ENCODE measurements at places on chromosomes 3 and 15. TPM values are rescaled to one million over a fixed set of nuclear protein-coding genes. Genes with fewer than 3 reads are reported as not detected.

GRCh38 chr3:86578071-86578470 lies 412.9 kb downstream of the VGLL3 start:
- no peak for DNase-seq

- no peak for DNase-seq
These were observed 34.7 kb downstream of the FOXP1 start for GRCh38 chr3:71548705-71549384.

GRCh38 chr15:78316283-78317083 lies 17.1 kb upstream of the SKIC8 start:
- DNase-seq = no peak

DNA sequence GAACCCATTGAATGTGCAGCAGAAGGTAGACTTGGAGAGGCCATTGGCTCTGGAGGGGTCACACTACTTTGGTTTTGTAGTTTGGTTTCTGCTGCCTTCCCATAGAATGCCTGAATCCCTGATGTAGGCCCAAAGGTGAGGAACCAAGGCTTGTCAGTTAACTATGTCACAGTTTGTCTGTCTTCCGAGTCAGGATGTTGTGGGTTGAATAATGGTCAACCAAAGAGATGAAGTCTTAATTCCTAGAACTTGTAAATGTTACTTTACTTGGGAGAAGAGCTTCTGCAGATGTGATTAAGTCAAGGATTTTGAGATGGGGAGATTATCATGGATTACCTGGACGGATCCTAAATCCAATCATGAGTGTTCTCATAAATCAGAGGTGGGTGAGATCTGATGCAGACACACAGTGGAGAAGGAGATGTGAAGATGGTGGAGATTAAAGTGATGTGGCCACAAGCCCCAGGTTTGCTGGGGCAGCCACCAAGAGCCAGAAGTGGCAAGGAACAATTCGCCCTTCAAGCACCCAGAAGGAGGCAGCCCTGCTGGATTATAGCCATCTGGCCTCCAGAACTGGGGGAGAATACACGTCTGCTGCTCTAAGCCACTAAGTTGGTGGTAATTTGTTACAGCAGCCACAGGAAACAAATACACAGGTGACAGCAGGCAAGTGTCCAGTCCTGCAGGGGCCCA lies 2.3 kb upstream of the CCR8 start:
- no peak for DNase-seq

The ARL14 gene
- 0.42 TPM for polyA plus RNA-seq

DNA sequence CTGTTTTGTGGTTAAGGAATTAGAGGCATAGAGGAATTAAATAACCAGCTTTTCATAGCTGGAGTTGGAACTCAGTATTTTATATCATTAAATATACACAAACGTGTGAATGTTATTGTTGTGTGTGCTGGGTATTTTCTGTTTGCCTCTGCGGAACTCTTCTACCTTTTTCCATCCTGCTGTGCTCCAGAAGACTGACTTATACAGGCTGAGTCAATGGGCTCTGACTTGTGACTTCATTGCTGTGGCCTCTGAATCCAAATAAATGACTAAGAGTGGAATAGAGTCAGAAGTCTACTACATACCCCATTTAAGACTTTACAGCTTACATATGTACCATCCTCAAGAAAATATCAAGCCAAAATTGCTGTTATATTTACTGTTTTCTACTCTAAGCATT lies 17.6 kb downstream of the ARIH1 start:
- no peak for DNase-seq

DNA sequence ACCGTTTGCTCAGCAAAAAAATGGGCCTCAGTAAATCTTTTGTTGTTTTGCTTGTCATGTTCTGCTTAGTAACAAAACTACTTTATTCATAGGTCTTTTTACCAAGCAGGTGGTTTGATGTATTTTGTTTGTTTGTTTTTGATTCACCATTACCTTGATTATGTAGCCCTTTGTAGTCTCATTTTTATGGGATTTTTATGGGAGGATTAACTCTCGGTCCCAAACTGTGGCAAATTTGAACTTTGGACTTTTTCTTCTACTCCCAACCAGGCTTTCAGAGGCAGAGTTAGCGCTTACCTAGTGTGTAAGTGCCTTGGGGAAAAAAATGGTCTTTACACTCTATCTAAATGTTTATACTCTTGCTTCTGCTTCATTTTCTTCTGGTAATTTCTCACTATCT lies 276.7 kb upstream of the POU1F1 start:
- no peak for DNase-seq

- DNase-seq = no peak
These were observed 23.3 kb downstream of the SNRK start for GRCh38 chr3:43309372-43310305.

- no peak for DNase-seq
These were observed 252.0 kb downstream of the UBE2E2 start for GRCh38 chr3:23455084-23455483.

The ECE2 gene
- polyA plus RNA-seq = not detected

DNA sequence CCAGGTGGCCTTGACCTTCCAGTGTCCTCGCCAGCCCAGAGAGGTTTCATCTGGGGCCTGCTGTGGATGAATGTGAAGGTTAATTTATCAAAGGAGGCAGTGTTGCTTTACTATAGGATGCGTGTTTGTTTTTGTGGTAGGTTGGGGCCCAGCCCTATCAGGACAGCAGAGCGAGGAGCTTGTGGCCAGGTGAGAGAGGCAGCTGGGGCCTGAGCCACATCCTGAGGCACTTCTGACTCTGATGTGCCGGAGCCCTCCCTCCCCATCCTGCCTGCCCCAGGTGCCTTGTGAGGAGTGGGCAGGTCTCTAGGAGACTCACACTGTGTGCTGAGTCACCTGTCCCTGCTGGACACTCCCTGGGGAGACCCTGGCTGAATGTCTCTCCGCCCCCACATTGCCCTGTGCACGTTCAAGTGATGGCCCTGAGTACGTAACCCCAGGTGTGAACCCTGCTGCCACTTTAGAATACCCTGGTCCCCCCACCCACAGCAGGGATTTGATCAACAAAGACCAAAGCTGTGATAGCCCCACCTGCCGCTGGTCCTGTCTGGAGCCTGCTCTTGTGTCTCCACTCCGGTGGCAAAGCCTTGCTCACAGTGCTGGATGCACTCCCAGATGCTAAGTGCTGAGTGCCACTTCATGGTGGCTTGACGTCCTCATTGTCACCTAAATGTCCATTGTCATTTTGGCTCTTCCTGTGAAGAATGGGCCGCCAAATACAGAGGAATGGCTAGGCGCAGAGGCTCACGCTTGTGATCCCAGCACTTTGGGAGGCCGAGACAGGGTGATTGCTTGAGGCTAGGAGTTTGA lies 16.0 kb downstream of the FBLN2 start:
- DNase-seq = no peak

DNA sequence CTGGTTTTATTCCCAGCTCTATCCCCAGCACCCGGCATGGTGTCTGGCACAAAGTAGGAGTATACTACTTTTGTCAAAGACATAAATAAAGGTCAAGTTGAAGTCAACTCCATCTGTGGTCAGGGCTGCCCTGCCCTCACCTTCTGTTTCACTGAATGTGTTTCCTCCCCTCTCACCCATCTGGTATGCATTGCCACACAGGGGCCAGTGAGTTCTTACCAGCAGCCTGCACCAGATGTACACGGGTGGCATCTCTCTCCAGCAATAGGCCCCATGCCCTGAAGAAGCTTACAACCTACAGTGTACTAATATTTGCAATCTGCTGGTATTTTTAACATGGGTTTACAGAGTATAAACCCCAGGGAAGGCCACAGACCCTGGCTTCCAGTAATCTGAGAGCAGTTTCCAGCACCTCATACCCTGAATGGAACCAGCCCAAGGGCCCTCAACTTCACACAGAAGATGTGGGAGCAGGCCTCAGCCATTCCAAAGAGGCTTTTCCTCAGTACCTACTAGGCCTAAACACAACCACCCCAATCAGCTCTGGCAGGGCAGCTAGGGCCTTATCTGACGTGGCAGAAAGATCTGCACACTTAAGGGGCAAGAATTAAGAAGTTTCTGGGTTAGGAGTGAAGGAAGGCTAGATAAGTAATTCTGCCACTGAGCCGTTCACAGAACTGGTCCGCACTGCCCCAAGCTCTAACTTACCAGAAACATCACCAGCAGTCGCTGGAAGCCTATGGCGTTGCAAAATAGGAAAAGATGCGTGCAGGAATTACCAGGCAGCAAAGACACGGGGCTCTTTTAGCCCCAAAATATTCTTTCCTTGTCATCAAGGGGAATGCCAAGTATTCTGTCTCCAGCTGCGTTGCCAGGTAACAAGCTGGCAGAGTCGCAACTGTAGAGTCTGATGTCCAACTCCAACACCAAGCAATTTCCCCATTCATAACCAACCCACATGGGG lies 2.1 kb downstream of the IDH2 start:
- no peak for DNase-seq

- no peak for DNase-seq
These were observed 109.4 kb upstream of the TSPAN3 start for GRCh38 chr15:77180270-77180669.

DNA sequence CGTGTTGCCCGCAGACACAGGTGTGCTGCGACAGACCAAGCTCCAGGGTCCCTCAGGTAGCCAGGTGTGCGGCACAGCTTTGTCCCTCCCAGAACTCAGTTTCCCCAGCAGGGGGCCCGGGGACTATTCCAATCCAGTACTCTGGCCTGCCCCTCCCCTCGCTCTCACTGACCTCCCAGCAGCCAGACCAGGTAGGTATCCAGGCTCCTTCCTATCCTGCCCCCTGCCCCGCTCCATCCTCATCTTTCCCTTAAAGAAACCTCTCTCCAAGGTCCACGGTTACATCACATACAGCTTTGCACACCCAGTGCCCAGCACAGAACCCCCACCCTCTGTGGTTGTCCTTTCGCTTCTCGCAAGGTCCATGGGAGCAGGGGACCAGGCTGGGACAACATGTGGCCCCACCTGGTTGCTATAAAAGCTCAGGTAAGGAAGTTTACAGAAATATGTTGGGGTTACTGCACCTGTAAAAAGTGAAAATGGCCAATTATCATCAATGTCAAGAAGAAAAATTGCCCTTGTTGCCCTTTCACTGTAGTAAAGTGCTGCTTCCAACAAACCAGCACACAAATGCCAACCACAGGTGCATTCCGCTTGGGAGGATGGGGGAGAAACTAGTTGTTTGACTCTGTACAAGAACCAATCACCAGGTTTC lies 7.3 kb upstream of the CYP11A1 start:
- DNase-seq = no peak

DNA sequence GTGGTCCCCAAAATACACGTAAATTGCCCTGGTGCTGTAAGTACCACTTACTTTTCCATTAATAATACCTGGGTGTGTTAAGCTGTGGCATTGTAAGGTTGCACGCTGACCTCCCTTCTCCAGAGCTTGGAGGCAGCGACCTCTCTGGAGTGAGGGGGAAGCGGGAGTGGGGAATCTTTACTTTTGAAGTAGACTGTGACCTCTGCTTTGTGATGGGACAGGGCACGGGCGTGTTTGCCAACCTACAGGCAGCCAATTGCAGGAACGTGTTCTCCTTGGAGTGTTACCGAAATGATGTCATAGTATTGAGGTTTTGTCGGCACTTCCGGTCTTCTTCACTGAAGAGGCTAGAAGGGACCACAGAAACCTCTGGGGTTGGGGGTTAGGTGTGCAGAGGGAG lies 227.3 kb upstream of the C2CD4B start:
- no peak for DNase-seq

DNA sequence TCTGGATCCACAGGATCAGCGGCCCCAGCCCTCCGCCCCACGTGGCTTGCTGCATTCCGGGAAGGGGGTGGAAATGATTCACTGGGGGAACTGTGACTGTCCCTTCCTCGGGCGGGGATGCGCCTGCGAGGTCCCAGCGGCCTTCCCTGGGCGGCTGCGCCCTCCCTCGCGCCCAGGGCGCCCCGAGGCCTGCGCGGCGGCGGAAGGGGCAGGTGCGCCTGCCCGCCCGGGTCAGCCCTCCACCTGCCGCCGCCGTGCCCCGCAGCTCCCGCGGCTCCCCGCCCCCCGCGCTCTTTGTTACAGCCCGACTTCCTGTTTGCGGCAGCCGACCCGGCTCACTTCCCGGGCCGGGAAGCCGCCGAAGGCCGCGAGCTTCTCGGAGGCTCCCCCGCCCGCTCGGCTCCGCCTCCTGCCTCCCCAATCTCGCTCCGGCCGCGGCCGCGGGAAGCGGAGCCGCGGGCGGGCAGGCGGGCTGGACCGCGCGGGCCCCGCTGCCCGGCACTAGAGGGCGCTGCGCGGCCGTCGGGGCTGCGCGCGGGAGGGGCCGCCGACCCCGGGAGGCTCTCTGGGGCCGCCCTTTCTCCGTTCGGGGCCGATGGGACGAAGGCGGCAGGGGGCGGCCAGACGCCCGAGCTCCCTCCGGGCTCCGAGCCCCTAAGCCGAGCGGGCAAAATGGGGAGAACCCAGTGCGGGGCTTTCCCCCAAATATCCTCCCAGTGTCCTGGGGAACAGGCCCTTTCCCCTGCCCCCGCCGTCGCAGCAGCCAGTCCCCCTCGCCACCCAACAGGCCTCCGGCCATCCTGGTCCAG lies 11.5 kb upstream of the CHAC1 start:
- DNase-seq = no peak

- DNase-seq = no peak
These were observed 80.6 kb upstream of the MITF start for GRCh38 chr3:69658514-69659140.

DNA sequence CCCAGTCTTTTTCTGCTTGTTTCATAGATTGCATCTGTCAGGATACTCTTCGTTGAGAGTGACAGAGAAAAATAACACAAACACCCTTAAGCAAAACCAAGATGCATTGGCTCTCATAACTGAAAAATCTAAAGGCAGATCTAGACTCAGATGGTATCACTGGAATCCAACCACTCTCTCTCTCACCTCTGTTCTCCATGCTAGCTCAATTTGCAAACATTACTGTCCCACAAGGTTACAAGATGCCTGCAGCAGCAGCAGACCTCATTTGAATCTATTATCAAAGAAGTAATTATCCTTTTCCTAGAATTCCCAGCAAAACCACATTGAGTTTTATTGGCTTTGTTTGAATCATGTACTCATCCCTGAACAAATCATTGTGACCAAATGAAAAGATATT lies 19.1 kb upstream of the PCOLCE2 start:
- no peak for DNase-seq

DNA sequence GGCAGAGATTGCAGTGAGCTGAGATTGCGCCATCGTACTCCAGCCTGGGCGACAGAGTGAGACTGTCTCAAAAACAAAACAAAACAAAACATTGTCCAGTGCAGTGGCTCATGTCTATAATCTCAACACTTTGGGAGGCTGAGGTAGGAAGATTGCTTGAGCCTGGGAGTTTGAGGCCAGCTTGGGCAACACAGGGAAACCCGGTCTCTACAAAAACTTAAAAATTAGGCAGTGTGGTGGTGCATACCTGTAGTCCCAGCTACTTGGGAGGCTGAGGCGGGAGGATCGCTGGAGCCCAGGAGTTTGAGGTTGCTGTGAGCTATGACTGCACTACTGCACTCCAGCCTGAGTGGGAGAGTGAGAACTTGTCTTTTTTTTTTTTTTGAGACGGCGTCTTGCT lies 27.2 kb upstream of the MOBP start:
- DNase-seq = no peak

GRCh38 chr3:133883641-133884040 lies 12.0 kb downstream of the RAB6B start:
- no peak for DNase-seq
